Fibroblast of villous mesenchyme (primary cell): ENCODE measurements at places on chromosomes 12 and 14. TPM values are rescaled to one million over a fixed set of nuclear protein-coding genes. Genes with fewer than 3 reads are reported as not detected.

GRCh38 chr12:91327889-91328288 is 145.3 kb upstream of the DCN start:
- DNase-seq: peak; percentile 44

GRCh38 chr14:104724981-104725771 is 1.1 kb downstream of the ADSS1 start:
- peak; percentile 59 for DNase-seq

GRCh38 chr12:9098463-9099026 is 17.2 kb downstream of the A2M start:
- no peak for DNase-seq

DNA sequence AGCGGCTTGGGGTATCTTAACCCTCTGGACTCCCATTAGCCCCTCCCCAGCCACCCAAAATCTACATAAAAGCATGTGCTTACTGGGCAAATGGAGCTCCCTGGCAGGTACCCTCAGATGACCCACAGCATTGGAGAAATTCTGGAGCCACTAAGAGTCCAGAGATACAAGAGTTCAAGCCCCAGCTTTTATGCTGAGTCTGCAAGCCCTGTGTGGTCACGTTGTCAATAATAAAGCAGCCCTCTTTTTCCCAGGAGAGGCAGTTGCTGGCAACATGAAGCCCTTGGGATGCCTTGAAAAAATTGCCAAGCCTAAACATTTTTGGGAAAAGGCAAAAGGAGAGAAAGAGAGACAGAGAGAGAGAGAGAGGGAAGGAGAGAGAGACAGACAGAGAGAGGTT is 83.4 kb downstream of the RBM19 start:
- no peak for DNase-seq

DNA sequence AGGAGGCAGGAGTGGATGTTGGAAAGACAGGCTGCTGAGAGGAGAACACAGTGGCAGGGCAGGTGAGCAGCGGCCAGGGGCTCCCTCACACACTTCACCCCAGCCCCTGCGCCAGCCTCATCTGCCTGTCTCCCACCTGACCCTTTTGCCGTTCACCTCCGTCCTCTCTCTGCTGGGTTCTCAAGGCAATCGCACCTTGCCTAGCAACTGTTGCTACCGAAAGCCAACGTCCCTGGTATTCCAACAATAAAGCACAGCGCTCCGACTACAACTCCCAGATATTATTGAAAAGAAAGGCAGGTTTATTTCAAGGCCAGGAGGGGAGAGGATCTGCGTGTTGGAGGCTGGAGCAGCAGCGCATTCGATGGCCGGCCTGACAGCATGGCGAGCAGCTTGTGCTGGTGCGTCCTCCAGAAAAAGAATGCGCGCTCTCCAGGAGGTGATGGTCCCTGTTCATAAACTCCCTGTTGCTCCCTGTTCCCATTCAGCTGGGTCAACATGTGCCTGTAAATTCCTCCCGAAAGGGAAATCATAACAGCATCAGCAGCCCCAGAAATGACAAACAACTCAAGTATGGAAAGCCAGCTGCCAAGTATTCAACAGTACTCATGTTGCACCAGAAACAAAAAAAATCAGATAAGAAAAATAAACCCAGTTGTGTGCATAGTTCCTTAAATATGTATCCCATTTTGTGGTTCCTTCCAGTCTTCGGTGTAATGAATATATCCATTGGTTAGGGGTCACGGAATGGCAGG is 153.0 kb upstream of the DIO3 start:
- DNase-seq: peak; percentile 76

DNA sequence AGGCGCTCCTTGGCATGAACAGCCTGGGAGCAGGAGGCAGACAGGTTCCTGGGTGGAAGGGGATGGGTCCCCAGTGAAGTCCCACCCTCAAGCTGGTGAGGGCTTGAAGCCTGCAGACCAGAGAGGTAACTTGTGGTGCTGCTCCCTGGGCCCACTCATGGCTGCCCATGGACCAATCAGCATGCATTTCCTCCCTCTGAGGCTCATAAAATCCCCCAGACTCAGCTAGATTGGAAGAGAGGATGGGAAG is 50.2 kb downstream of the A2M start:
- no peak for DNase-seq

DNA sequence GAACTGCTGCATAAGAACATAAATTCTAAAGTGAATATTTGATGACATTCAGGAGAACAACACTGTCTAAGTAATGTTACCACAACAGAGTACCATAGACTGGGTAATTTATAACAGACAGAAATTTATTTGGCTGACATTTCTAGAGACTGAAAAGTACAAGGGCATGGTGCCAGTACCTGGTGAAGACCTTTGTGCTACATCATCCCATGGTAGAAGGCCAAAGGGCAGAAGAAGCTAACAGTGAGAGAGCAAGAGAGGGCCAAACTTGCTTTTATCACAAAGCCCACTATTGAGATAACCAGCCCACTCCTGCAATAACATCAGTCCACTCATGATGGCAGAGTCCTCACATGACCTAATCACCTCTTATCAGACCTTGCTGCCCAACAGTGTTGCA is 88.8 kb downstream of the FIGNL2 start:
- no peak for DNase-seq

GRCh38 chr14:21654215-21654614 is 580 bp downstream of the OR4E2 start:
- DNase-seq: no peak

GRCh38 chr12:42612231-42612613 is 22.7 kb upstream of the PRICKLE1 start:
- DNase-seq: no peak

GRCh38 chr14:20801726-20802125 is 918 bp downstream of the RNASE1 start:
- no peak for DNase-seq

- DNase-seq: no peak
Observed at GRCh38 chr14:89401761-89402160, 15.3 kb downstream of the FOXN3 start.

- DNase-seq: no peak
Observed at GRCh38 chr12:81403348-81403747, 325.5 kb downstream of the ACSS3 start.

- no peak for DNase-seq
Observed at GRCh38 chr14:106347890-106348755, 821.7 kb downstream of the TMEM121 start.

DNA sequence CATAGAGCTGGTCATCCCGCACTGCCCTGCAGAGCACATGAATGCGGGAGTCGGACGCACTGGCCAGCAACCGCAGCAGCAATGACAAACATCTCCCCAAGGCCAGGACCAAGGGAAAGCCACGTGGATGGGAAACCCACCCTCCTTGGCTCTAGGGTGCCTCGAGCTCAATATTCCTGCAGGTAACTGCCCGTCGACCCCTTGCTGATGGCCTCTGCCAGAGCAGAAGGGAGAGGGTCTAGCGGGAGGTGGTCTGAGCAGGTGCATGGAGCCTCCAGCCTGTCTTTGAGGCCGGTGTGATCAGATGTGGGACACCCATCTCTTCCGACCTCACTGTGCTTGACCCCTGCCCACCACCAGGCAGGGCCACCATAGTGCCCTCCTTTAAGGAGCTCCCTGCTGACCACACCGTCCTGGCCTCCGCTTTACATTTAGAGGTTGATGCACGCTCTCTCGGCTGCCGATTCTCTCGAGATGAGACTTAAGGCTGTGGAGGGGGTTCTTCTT is 89.7 kb downstream of the PIWIL1 start:
- DNase-seq: no peak

- no peak for DNase-seq
Observed at GRCh38 chr12:85509081-85509856, 229.2 kb downstream of the ALX1 start.

- DNase-seq: no peak
Observed at GRCh38 chr12:79558924-79559469, 131.8 kb downstream of the PAWR start.

- DNase-seq: peak; percentile 35
Observed at GRCh38 chr12:7934091-7934888, 1.7 kb downstream of the SLC2A3 start.

DNA sequence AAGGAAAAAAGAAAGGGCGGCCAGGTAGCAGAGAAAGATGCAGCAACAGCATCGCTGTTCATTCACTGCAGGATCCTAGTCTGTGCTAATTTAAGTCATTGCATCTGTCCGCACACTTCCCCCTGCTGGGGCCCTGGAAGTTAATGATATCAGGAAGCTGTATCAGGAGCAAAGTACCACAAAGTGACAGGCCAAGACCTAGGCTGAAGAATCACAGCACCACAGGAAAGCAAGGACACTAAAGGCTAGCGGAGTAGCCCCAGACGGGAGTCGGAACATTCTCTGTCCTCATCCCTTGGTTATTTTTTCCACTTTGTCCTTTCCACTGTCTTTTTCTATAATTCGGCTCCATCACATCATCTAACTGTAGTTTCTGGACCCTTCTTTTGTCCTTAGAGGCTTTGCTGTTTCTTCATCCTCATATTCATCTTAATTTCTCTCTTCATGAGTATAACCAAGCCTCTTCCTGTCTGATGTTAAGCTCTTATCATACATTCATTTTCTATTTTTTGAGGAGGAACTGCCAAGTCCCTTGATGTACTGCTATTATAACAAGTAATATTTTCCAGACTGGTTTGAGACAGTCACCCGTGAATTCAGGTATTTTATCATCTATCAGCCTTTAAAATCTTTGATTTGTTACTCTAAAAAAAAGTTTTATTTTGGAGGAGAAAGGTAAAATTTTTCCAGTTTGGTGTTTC is 28.3 kb downstream of the DUSP16 start:
- no peak for DNase-seq

The LRR1 gene
- 20.9 and 26.8 TPM in 2 replicates for total RNA-seq

The CLEC9A gene
- not detected in 2 replicates for total RNA-seq

The OR11H7 gene
- total RNA-seq: not detected in 2 replicates

The SDSL gene
- total RNA-seq: 3.5 and 5.2 TPM in 2 replicates

The GLS2 gene
- total RNA-seq: under 0.01 TPM in 1 of 2 replicates, not detected in the other

The LRRK2 gene
- 1.3 and 1.6 TPM in 2 replicates for total RNA-seq

The SIX1 gene
- total RNA-seq: under 0.01 and 0.64 TPM in 2 replicates
